ENCODE measurements at places on chromosomes 3 and 15.

DNA sequence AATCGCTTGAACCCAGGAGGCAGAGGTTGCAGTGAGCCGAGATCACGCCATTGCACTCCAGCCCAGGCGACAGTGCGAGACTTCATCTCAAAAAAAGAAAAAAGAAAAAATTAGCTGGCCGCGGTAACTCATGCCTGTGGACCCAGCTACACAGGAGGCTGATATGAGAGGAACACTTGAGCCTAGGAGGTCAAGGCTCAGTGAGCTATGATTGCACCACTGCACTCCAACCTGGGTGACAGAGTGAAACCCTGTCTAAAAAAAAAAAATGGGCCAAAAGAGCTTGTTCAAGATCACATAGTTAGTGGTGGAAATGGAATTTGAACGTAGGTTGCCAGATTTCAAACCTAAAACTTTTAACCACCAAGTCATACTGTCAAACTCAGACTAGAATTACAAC is 46.2 kb upstream of the PPP4R2 start:
- DNase-seq: no peak

GRCh38 chr3:64368257-64369020 is 143.2 kb upstream of the PRICKLE2 start:
- DNase-seq: no peak

DNA sequence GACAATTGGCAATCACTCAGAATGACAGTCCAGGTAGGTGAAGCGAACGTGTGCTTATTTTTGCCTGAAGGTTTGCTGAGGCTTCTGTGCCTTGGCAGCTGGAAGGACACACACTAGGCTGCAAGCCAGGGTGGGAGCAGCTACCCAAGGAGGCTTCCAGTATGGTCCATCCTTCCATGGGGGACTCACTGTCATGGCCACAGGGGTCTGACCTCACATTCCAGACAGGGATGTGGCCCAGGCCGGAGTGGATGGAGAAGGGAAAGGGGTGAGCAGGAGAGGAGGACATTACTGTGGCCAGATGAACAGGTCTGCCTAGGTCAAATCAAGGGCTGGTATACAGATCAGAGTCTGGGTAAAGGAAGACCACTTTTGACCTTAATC is 247.7 kb downstream of the ADAMTS17 start:
- DNase-seq: no peak

- DNase-seq: no peak
Observed at GRCh38 chr15:37031198-37031597, 69.2 kb downstream of the MEIS2 start.

DNA sequence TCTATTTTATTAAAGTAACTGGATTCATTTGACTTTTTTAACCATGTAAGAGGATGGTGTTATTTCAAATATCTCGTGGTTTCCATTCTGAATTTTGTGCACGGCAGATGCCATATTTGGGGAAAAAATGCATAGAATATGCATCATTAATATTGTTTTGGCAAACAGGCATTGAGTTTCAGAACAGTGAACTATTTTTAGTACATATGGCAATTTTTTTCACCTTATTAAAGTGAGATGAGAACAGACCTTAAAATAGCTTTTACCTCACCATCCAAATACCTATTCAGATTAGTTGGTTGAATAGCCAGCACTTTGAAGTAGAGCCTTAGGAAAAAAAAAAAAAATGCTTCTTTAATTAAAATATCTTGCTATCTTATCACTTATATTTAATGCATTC is 117.3 kb upstream of the FLNB start:
- no peak for DNase-seq

- no peak for DNase-seq
Observed at GRCh38 chr3:9266716-9267115, 17.3 kb upstream of the SRGAP3 start.

GRCh38 chr3:196220991-196221390 is 4.7 kb downstream of the SLC51A start:
- DNase-seq: no peak

DNA sequence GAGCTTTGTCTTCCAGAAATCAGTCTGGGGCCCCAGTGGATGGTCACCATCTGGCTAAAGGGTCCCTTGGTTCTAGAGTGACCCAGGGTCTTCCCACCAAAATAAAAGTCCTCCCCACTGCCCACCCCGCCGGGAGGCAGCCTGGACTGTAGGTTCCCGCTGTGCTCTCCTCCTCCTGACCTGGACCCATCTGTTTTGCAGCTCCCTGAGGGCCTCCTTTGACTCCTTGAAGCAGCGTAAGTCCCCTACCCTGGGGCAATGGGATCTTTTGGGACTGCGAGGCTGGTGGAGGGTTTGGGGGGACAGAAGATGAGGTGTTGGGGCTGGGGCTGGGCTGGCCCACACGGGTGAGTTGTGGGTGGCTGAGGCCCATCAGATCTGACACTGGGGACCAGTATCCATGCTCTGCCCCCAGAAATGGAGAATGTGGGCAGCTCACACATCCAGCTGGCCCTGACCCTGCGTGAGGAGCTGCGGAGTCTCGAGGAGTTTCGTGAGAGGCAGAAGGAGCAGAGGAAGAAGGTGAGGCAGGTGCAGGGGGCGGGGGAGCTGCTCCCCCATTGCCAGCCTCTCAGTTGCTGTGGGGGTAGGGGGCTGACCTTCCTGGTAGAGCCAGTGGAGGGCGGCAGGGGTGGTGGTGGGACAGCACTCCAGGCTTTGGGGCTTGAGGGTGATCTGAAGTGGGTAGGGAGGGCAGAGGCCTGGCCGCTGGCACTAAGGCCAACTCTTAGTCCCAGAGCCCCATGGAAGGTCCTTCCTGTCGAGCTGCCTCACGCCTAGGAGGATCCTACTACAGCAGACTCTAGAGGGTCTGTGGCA is 30.4 kb downstream of the PSTPIP1 start:
- no peak for DNase-seq

GRCh38 chr3:194667363-194667762 is 4.6 kb downstream of the LSG1 start:
- no peak for DNase-seq

- no peak for DNase-seq
Observed at GRCh38 chr3:4748701-4749378, 230.4 kb upstream of the BHLHE40 start.

GRCh38 chr3:71441925-71442651 is 141.4 kb downstream of the FOXP1 start:
- no peak for DNase-seq

DNA sequence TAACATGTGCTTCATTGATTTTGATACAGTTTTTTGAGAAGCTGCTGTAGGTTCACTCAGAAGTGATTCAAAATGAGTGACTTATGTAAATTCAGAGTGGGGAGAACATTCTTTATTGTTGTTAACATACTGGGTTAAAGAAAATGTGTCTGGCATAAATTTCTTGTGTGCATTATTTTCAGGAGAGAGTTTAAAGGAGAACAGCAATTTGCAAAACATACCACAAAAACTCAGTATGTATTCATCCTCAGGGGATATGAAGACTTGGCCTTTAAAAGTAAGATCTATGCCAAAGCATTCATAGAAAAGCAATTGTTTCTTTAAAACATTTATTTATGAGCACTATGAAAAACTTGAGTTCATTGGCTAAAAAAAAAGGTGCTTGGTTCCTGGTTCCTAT is 1089.8 kb downstream of the ROBO2 start:
- DNase-seq: no peak

DNA sequence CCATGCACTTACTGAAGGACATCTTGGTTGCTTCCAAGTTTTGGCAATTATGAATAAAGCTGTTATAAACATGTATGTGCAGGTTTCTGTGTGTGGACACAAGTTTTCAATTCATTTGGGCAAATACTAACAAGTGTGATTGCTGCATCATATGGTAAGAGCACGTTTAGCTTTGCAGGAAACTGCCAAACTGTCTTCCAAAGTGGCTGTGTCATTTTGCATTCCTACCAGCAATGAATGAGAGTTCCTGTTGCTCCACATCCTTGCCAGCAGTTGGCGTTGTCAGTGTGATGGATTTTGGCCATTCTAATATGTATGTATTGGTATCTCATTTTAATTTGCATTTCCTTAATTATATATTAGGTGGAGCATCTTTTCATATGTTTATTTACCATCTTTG is 280.1 kb downstream of the SV2B start:
- no peak for DNase-seq

DNA sequence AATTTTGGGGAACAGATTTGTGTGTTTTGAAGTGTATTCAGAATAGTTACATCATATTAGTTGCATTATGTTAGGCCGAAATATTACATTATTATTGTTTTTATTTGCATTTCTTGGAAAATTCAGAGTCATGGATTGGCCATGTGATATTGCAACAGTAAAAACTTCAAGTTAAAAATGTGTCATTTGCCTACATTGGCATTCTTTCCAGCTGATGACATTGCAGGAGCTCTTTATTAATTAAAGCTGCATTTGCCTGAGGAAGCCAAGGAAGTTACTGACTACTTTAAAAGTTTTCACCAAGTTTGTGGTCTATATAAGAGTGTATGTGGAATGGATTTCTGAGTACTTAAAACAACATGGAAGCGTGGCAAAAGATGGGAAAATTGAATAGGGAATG is 726.4 kb upstream of the SGO1 start:
- no peak for DNase-seq

GRCh38 chr3:98432575-98432974 is 30.4 kb upstream of the OR5K1 start:
- DNase-seq: no peak

- DNase-seq: no peak
Observed at GRCh38 chr15:75030023-75030413, 6.6 kb downstream of the PPCDC start.

GRCh38 chr15:78709263-78709882 is 68.4 kb upstream of the CHRNB4 start:
- peak; percentile 56 for DNase-seq

DNA sequence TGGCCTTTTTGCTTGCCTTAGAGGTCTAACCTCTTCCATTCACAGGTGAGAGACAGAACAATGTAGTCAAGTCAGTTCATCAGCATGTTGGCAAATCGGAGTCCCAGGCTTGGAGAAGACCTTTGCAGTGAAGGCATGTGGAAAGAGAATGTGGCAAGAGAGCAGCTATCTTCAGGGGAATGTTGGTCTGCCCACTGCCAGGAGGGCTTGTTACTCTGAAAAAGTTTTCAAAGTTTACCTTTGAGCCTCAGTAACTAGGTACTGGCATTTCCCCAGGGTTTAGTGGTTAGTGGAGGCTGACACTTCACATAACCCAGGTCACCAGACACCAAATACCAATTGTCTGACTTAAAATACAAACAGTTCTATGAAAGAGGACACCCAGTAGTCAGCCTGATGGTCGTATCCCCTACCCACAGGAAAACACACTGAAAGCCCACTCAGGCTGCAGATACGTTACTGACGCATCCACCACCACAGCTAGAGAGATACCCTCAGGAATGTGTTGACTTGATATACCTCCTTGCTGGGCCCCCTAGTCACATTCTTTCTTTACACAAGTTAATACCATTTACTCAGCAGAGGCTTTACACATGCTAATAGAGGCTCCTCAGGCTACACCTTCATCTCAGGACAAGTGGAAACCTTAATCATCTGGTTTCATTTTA is 9.7 kb upstream of the ARID3B start:
- DNase-seq: no peak

GRCh38 chr15:68031404-68031803 is 22.7 kb upstream of the PIAS1 start:
- no peak for DNase-seq

DNA sequence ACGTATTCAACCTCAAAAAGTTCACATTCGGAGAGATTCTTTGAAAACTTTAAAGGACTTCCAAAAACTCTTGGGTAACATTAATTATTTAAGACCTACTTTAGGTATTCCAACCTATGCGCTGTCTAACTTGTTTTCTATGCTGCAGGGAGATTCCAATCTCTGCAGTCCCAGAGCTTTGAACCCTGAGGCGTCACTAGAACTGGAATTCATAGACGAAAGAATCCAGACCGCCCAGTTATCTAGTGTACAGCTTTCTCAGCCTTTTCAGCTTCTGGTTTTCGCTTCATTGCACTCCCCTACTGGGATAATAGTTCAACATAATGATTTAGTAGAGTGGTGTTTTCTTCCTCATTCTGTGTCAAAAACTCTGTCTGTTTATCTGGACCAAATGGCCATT is 711.3 kb downstream of the ROBO1 start:
- no peak for DNase-seq

GRCh38 chr3:150965436-150965835 is 7.1 kb downstream of the CLRN1 start:
- no peak for DNase-seq

DNA sequence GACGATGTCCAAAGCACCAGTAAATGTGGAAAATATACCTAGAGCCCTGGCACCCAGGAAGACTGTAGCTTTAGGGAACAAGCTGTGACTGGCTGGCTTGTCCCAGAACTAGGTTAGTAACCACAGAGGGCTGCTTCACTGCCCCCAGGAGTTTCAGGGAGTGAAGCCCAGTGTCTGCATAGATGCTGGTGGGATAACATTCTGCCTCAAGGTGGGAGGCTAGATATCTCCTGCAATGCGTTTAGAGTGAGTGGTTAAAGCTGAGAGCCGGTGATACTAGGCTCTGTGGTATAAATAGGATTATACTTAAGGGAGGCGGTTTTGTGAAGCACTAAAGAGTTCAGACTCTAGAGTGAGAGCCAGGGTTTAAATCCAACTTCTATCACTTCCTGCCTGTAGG is 11.7 kb upstream of the CP start:
- DNase-seq: no peak

- DNase-seq: no peak
Observed at GRCh38 chr3:105930733-105931132, 61.9 kb upstream of the CBLB start.

Data from stimulated activated naive B cell treated with anti-CD40 and anti-IgM and Interleukin-4, amounts not matched to agents 10 μg/mL and 1 μg/mL and 100 μg/mL, for 72 hours (primary cell).